ENCODE measurements at places on chromosomes 6 and 20.

DNA sequence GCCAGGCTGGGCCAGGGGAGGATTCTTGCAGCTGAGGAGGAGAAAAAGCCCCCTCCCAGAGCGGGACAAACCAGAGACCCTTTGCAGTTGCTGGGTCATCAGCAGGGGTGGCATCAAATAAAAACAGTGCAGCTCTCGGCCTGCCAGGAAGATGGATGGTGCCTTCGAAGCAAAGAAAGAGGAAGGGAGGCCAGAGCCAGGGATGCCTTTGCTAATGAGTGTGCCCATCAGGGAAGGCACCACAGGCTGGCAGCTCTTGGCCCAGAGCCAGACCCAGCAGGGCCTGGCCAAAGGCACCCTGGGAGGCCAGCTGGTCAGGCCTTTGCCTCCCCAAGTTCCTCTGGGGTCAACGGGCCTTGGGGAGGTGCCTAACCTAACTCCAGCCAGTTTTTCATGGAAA, 26.3 kb upstream of the ZNF318 start:
- no peak for DNase-seq

DNA sequence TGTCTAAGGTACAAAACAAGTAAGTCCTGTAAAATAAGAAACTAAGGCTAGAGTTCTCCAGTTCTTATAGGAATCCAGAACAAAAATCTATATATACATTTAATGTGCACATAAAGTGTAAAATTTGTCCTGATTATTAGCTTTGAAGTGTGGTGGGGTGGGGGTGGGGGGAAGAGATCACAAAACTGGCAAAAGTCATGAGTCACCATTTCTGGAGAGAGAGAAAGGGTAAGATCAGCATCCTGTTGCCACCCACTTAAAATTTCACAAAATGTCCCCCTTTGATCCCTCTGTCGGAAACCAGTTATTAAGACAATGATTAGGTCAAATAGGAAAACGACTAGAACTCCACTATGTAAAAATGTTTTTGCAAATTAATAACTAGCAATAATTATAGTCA, 482.0 kb upstream of the POU3F2 start:
- DNase-seq: no peak

DNA sequence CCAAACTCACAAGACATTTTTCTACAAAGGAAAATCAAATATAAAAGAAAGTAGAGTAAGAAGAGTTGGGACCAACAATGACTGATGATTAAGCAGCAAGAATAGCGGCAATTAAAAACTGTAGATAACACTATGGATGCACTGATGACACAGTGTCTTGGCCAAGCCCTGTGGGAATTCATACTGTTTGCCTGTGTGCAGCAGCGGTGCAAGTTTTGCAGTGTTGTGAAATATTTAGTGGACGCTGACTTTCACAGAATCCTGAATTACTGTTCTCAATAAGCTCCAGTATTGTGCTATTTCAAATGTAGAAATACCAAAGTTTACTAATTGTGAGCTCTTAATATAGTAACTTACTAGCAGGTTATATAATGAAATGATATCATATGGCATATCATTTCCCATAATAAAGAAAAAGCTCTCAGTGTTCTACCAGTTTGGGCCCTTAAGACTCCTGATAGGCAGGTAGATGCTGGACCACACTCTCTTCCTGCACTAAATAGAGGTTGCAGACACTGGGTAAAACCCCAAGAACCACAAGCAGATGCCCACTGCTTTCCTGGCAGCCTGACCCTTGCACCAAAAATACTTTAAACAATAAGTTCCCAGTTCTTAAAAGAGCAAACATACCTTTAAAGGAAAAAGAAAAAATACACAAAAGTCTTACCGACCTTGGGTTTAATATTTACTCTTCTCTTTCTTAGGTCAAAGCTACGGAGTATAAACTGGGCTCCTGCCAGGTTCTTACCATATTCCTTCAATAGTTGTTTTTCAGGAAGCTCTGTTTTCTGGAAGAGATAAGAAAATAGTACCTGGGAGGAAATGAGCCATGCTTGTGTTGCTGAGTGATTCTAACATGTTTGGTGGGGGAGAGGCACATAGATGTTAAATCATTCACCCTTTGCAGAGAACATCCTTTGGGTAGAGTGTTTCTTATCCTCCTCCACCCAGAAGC, 41.6 kb downstream of the ANKEF1 start:
- no peak for DNase-seq

DNA sequence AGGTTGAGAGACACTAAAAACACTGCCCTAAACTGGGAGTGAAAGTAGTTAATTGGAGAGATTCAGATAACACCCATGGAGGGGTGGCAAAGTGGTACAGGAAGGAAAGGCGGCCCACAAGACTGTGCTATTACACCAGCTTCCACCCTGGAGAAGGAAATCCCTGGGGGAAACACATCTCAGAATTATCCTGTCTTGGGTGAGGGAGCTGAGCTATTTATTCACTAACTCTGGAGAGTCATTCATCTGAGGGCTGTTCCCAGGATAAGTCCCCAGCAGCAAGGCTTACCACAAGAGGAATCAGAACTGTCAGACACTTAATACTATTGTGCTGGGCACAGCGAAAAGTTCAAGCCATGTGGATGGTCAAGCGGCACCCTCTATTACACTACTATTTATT, 9.9 kb downstream of the TBCC start:
- no peak for DNase-seq

DNA sequence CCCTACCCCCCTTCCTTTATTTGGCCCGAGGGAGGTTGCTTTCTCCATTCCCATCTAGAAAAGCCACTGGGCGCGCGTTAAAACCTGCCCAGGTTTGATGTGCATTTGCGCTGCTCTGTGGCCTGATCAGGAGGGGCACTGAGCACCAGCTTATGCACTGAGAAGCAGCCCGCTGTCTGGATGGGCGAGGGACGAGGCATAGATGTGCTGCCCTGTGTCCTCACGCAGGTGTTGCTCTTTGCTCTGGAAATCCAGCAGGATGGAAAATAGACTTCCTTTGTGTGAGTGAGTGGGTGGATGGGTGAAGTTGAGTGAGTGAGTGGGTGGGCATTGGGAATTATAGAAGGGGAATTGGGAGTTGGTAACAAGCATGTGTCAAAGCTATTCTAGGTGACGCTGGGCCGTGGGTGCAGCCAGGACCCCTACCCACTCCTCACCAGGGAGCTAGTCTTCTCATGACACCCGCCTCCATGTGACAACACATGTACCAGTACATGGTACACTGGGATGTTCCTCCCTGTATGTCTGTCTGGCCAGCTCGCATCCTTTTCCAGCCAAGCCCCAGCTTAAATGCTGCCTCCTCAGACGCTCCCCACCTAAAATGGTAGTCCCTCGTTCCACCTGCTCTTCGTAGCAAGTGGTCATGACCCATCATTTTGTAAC, 162.6 kb downstream of the DTNBP1 start:
- DNase-seq: no peak

- peak; percentile 32 for DNase-seq
Measured at GRCh38 chr20:32201296-32201976, 6.1 kb downstream of the PLAGL2 start.

- DNase-seq: no peak
Measured at GRCh38 chr6:105181981-105182515, 2.2 kb upstream of the POPDC3 start.

GRCh38 chr20:30168025-30168799, 1089.3 kb upstream of the DEFB115 start:
- DNase-seq: no peak

GRCh38 chr6:37696220-37696840, 1.4 kb downstream of the MDGA1 start:
- DNase-seq: no peak

DNA sequence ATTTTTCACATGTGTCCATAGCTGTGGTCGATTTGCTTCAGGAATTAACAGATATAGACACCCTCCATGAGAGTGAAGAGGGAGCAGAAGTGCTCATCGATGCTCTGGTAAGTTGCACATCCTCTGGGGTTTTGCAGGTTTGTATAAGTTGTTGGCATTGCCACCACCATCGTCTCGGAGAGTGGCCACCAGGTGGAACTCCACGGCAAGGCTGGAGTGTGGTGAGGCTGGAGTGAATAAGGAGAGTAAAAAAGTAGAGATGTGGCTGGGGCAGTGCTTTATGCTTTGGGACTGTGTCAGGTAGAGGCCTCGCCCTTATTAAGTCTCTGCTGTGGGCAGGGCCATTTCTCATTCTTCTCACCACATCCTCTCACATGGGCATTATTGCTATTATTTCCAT, 63.7 kb downstream of the CTNNBL1 start:
- no peak for DNase-seq

DNA sequence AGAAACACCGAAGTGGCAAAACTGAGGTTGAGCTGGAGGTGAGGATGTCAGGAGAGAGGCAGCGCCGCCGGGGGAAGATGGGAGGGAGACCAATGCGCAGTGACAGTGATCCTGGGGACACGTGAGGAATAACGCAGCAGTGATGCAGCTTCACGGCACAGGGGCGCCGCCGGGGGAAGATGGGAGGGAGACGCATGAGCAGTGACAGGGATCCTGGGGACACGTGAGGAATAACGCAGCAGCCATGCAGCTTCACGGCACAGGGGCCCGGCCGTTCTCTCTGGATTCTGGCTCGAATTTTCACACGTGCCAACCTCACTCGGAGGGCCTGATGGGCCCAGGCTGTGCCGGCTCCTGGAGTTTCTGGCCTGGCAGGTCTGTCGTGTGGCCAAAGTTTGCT, 94.7 kb downstream of the SMOC2 start:
- DNase-seq: no peak

DNA sequence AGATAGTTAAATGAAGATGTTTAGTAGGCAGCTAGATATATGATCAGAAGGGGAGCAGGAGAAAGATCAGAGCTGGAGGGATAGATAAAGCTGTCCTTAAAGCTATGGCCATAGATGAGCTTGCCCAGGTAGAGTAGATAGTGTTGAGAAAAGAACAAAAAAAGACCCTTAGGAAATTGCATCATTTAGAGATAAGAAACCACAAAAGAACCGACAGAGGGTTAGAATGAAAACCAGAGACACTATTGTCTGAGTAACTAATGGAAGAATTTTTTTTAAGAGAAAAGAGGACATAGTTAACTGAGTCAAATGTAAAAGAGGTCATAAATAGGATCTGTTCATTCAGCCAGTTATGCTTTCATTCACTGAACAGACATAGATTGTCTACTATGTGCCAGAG, 101.8 kb downstream of the TNFAIP3 start:
- DNase-seq: no peak

DNA sequence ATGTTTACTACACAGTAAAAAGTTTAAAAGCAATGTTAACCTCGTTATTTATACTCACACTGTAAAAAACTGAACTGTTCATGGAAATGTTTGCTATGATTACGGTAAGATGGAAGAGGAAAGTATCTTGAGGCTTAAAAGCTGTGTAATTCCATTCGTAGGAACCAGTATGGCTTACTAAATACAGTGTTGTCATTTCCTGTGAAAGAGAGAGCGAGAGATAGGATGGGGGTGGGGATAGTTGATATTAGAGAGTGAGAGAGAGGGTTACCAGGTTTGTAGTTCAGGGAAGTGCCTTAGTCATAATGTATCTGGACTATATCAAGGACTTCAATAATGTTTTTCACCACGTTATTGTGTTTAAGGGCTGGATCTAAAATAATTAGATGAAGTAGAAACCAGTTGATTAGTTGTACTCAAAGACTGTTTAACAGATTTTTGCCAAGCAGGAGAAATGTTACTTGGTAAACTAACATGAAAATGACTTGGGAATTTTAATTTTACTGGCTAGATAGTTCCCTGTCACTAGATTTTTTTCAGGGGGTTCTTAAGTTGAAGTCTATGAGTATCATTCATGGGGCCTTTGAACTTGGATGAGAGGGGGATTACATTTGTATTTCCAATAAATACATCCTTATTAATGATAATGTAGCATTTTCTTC, 30.4 kb downstream of the AFDN start:
- no peak for DNase-seq
